ENCODE measurements at places on chromosomes 7 and 10.

DNA sequence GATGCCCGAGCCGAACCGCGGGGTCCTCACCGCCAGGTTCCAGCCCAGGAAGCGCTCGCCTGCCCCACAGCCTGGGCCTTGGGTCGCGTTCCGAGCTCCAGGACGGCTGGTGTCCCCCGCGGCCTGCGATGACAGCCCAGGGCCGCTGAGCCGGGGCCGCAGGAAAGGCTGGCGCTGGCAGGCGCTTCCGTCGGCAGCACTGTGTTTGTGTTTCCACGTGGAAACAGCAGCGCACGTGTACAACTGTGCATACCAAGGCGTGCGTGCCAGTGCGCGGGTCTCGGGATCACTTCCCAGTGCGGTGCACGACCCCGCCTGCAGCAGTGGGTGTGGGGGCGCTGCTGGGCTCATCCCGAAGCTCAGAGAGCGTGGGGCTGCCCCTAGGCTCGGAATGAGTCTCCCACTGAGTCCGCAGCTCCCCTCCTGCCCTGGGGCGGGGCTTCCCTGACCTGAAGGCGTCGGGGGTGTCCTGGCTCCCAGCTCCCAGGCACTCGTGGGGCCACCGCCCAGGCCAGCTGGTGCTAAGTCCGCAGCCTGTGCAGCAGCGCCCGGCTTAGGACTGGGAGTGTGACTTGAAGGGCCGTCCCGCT, 17.2 kb downstream of the AP5Z1 start:
- DNase-seq: no peak

DNA sequence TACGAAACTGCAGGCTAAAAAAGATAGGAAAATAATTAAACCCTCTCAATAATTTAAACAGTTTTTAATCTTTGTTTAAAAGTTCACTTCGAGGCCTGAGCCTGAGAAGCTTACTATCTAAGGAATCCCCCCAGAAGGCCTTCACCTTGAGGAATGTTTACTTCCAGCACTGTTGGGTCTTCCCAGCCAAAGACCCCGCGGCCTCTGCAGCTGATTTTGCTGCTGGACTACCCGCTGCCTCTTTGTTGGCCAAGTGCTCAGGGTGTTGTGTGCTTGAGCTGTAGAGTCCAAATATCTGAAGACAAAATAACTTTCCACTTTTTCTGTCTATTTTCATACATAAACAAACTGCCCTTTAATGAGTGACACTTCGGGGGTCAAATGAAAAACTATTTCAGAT, 292.7 kb downstream of the GLRX3 start:
- DNase-seq: no peak

DNA sequence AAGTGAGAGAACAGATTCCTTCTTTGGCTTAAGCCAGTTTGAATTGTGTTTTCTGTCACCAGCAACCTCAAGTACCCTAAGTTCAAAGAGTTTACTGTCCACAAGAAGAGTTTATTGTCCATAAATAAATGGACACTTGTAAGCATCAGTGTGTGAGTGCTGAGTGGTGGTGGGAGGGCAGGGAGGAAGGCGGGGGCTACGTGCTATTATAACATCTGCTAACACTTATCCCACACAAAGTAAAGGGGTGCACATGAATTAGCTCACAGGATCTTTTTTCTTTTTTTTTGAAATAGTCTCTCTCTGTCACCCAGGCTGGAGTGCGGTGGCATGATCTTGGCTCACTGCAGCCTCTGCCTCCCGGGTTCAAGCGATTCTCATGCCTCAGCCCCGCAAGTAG, 87.2 kb downstream of the MICALL2 start:
- DNase-seq: no peak

DNA sequence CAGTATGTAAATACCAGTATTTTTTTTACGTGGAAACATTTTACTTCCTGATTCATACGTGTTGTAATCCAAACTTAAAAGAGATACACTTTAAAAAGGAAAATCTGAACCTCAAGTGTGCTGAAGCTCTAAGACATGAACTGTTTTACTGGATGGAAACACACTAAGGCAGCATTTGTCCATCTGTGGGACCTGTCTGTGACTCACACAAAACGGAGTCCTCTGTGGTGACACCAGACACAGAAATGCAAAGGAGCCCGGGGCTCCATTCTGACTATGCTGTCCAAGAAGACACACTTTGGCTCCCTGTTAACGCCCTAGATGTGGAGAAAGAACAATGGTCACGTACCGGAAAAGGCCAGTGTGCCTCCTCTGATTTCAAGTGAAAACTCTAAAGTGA, 23.9 kb downstream of the RNF133 start:
- no peak for DNase-seq

GRCh38 chr7:69684369-69685292, 86.4 kb downstream of the AUTS2 start:
- DNase-seq: no peak
